ENCODE measurements at places on chromosomes 7 and 10.

DNA sequence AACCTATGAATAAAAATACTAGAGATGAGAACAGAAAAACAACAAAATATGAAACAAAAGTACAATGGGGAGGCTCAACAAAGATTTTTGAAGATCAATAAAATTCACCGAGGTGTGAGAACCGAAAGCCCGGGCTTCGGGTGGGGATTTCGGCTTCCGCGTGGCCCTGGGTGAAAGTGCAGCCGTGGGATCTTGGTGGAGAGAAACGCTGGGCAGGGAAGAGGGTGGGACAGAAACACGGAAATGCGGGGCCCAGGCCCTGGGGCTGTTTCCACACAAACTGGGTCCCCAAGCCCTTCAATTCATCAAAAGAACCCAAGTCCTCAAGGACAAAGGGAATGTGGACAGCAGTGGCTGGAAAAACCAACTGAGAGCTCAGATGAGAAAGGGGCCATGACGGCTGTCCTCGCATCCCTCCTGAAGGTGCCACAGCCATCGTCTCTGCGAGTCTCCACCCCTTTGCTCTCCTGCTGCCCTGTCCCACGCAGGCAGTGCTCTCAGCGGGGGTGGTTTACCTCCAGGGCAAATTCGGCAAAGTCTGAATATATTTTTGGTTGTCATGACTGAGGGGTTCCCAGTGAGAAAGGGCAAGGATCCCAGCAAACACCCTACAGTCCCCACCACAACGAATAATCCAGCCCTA, 19.7 kb downstream of the FOXL3 start:
- no peak for DNase-seq

DNA sequence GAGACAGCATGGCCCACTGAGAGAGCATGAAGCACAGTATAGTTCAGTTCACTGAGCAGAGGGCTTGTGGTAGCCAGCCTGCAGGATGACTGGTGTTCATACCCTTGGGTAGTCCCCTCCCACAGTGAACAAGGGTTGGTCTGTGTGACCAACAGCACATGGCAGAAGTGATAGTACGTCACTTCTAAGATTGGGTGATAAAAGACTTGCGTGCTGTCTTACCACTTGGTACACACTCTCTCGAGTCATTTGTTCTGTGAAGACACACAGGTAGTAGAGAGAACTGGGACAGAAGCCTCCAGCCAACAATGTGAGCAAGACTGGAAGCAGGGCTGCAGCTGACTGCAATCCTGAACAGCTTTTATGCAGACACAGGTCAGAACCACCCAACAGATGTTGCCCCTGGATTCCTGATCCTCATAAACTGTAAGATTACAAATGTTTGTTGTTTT, 14.6 kb downstream of the EPC1 start:
- no peak for DNase-seq

DNA sequence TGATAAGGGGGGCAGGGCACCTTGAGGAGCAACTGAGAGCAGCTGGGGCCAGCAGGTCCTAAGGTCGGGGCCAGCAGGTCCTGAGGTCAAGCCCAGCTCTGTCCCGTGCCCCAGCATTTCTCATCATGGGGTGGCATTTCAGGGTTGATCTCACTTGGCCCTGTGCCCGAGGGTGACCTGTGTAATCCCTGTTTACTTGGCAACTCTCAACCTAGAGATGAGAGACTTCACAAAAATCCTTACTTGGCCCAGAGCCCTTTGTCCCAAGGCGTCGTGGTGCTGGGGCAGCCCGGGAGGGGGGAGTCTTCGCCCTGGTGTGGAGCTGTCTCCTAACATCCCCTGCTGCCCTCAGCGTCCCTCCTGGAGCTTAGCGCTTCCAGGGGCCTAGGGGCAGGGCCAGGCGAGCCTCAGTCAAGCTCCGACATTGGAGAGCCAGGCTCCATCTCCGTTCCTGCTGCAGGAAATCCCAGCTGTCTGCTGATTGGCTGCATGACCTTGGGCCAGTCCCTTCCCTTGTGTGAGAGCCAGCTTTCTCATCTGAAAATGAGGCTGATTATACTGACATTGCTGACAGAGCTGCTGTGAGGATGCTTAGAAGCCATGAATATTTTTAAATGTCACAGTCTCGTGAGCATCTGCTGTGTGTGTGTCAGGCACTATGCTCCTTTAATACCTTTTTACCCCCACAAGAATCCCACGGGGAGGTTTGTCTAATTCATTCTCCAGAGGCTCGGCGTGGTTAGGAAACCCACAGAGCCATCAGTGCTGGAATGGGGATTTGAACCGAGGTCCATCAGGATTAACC, 94.3 kb downstream of the ZMIZ1 start:
- no peak for DNase-seq

DNA sequence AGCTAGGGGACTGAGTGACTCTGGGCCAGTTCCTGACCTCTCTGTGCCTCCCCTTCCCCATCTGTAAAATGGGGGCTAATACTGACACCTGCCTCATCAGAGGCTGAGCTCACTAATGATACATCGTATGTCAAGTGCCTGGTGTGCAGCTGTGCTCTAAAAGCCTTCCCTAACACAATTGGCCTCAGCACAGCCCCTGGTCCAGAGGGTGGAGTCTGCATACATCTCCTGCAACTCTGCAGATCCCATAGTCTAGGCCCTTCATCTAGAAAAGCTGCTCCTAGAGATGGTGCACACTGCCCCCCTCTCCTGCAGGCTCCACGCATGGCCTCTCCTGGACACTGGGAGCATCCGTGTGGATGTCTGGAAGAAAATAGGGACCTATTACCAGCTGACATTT, 255.0 kb downstream of the RPS24 start:
- DNase-seq = no peak

Measured in NCI-H2081 (cell line).